ENCODE measurements at places on chromosomes 7 and 10.

GRCh38 chr10:29084681-29085307 is 204.1 kb upstream of the LYZL1 start:
- H3K4me3 ChIP-seq = no peak overlapping the region
- H3K4me1 ChIP-seq = no peaks in the 10 kb centered on the region
- no peaks in the 10 kb centered on the region for H3K27me3 ChIP-seq
- no peaks in the 10 kb centered on the region for H3K36me3 ChIP-seq

- no peaks in the 10 kb centered on the region for H3K4me1 ChIP-seq
- peaks cover 13% of the 10 kb centered on the region for H3K36me3 ChIP-seq
- H3K27me3 ChIP-seq = no peaks in the 10 kb centered on the region
- DNase-seq = no peak
Measured at GRCh38 chr10:13629116-13629515, 42.4 kb downstream of the PRPF18 start.

GRCh38 chr7:1997537-1998076 is 235.1 kb downstream of the MAD1L1 start:
- no peaks in the 10 kb centered on the region for H3K36me3 ChIP-seq
- H3K27me3 ChIP-seq = no peaks in the 10 kb centered on the region
- H3K4me1 ChIP-seq = peaks cover 1% of the 10 kb centered on the region
- no peak overlapping the region for H3K27ac ChIP-seq
- no peak for DNase-seq

GRCh38 chr7:409339-410281 is 110.0 kb downstream of the PDGFA start:
- H3K27ac ChIP-seq = no peak overlapping the region
- no peaks in the 10 kb centered on the region for H3K36me3 ChIP-seq
- DNase-seq = no peak
- no peak overlapping the region for H3K4me3 ChIP-seq
- no peaks in the 10 kb centered on the region for H3K27me3 ChIP-seq
- H3K4me1 ChIP-seq = no peaks in the 10 kb centered on the region

GRCh38 chr10:62529396-62529795 is 155.2 kb downstream of the ZNF365 start:
- peak overlapping the region; percentile 67 for H3K27ac ChIP-seq
- H3K36me3 ChIP-seq = peaks cover 39% of the 10 kb centered on the region
- DNase-seq = no peak
- H3K27me3 ChIP-seq = peaks cover 9% of the 10 kb centered on the region
- H3K4me3 ChIP-seq = no peak overlapping the region

GRCh38 chr10:114024876-114025610 is 18.6 kb upstream of the ADRB1 start:
- H3K4me1 ChIP-seq = peaks cover 24% of the 10 kb centered on the region
- peaks cover 41% of the 10 kb centered on the region for H3K27me3 ChIP-seq
- DNase-seq = peak; percentile 20
- peaks cover 2% of the 10 kb centered on the region for H3K36me3 ChIP-seq
- H3K4me3 ChIP-seq = no peak overlapping the region
- no peak overlapping the region for H3K27ac ChIP-seq

DNA sequence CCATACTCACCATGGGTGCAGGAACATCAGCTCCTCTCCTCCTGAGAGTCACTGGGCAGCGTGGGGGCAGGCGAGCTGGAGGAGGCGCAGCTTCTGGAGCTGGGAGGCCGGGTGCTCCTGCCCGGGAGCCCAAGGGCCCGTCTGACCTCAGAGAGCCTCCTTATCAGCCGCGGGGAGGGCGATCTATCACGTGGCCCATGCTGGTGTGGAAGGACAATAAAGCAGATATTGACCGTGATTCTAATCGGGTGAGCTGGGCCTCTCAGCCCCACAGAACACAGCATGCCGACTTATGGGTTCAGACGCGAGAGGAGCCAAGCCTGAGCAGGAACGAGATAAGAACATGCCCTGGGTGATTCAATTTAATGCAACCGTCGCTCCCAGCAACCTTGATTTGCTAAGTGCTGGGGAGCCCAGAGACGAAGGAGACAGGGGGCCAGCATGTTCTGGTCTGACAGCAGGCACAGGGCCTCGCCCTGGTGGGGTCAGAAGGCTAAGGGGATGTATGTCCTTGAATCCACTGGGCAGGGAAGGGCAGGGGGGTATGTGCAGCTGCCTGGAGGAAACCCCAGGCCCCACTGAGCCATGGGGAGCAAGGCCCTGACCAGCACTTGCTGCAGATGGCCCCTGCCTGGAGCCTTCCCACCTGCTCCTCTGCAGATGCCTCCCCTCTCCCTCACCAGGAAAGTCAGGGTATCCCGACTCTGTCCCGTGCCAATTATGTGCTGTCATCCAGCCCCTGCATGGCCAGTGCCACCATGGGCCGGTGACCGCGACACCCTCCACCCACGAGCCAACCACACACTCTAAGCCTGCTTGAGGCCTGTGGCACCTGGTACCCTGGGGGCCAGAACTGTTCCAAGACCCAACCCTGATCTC is 95.3 kb upstream of the RET start:
- DNase-seq = no peak
- H3K27ac ChIP-seq = no peak overlapping the region
- H3K27me3 ChIP-seq = no peaks in the 10 kb centered on the region
- no peak overlapping the region for H3K4me3 ChIP-seq
- peaks cover 3% of the 10 kb centered on the region for H3K4me1 ChIP-seq

DNA sequence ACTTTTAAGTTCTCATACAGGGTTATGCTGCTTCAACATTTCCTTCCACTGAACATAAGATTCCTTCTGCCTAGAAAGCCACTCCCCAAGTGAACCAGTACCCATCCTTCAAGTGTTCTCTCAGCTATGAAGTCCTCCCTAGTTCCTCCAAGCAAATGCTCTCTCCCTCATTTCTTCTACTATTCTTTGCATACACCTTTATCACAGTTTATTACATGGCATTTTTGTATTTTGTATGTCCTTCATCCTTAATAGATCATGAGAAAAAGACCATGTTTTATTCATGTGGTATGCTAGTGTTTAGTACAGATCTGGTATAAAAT is 1.9 kb downstream of the SYPL1 start:
- H3K27me3 ChIP-seq = peaks cover 2% of the 10 kb centered on the region
- peaks cover 21% of the 10 kb centered on the region for H3K36me3 ChIP-seq
- H3K4me3 ChIP-seq = peak overlapping the region; percentile 59
- no peak overlapping the region for H3K27ac ChIP-seq

- H3K4me1 ChIP-seq = peaks cover 63% of the 10 kb centered on the region
- H3K27ac ChIP-seq = peak overlapping the region; percentile 93
- DNase-seq = no peak
- H3K36me3 ChIP-seq = peaks cover 3% of the 10 kb centered on the region
Measured at GRCh38 chr7:3091631-3092030, 48.0 kb upstream of the CARD11 start.

DNA sequence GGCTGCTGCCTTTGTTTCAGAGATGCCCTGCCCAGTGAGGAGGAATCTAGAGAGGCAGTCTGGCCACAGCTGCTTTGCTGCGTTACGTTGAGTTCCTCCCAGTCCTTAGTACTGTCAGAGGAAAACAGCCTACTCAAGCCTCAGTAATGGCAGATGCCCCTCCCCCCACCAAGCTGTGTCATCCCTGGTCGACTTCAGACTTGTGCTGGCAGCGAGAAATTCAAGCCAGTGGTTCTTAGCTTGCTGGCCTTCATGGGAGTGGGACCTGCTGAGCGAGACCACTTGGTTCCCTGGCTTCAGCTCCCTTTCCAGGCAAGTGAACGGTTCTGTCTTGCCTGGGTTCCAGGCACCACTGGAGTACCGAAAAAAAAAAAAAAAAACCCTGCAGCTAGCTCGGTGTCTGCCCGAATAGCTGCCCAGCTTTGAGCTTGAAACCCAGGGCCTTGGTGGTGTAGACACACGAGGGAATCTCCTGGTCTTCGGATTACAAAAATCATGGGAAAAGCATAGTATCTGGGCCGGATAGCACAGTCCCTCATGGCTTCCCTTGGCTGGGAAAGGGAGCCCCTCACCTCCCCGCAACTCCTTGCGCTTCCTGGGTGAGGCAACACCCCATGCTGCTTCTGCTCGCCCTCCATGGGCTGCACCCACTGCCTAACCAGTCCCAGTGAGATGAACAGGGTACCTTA is 9.1 kb downstream of the SDHAF3 start:
- no peaks in the 10 kb centered on the region for H3K27me3 ChIP-seq
- no peak for DNase-seq
- H3K36me3 ChIP-seq = peaks cover 23% of the 10 kb centered on the region
- no peak overlapping the region for H3K27ac ChIP-seq

GRCh38 chr7:68295386-68295785 is 1298.8 kb downstream of the TYW1 start:
- no peak overlapping the region for H3K4me3 ChIP-seq
- no peaks in the 10 kb centered on the region for H3K27me3 ChIP-seq
- no peaks in the 10 kb centered on the region for H3K4me1 ChIP-seq
- H3K36me3 ChIP-seq = no peaks in the 10 kb centered on the region
- DNase-seq = no peak

GRCh38 chr7:29622335-29623265 is 59.0 kb downstream of the PRR15 start:
- no peaks in the 10 kb centered on the region for H3K36me3 ChIP-seq
- peaks cover 7% of the 10 kb centered on the region for H3K27me3 ChIP-seq
- no peak overlapping the region for H3K4me3 ChIP-seq
- H3K27ac ChIP-seq = no peak overlapping the region

DNA sequence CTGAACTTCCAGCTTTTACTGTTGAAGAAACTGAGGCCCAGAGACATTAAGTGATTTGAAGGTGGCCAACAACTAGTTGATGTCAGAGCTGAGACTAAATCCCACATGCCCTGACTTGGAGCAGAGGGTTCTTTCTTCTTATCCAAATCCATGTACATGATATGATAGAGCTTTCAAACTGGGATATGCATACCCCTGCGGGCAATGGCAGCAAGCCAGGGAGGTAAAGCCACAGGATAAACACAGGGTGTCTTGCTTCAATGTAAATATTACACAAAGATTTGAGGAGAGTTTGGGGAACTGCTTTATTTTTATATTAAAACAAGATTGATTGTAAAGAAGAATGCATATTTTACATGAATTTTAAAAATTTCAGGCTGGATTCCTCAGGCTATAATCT is 2.3 kb upstream of the LRRC72 start:
- no peaks in the 10 kb centered on the region for H3K4me1 ChIP-seq
- H3K27ac ChIP-seq = no peak overlapping the region
- DNase-seq = no peak
- H3K27me3 ChIP-seq = no peaks in the 10 kb centered on the region
- H3K36me3 ChIP-seq = no peaks in the 10 kb centered on the region

GRCh38 chr10:31278279-31278941 is 40.6 kb upstream of the ZEB1 start:
- H3K36me3 ChIP-seq = no peaks in the 10 kb centered on the region
- peaks cover 11% of the 10 kb centered on the region for H3K27me3 ChIP-seq
- H3K27ac ChIP-seq = no peak overlapping the region
- no peak for DNase-seq

GRCh38 chr7:31488562-31489203 is 25.2 kb upstream of the ITPRID1 start:
- DNase-seq = peak; percentile 45
- no peak overlapping the region for H3K27ac ChIP-seq
- H3K4me1 ChIP-seq = no peaks in the 10 kb centered on the region
- H3K27me3 ChIP-seq = no peaks in the 10 kb centered on the region

DNA sequence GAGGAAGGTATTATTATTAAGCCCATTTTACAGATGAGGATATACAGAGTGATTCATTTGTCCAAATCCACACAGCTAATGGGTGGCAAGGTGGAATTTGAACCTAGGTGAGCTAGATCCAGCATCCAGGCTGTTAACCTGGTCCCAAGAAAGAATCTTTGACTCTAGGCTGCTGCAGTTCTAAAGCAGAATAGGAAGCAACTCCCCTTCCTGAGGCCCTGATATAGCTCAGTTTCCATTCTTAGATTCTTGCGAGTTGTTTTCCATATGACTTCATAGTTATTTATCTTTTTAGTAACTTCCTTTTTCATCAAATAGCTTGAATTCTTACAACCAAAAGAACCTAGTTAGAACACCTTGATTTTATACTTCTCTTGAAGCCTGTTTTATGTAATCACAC is 24.1 kb upstream of the ZC3HAV1L start:
- peak overlapping the region; percentile 1 for H3K27ac ChIP-seq
- peaks cover 80% of the 10 kb centered on the region for H3K36me3 ChIP-seq
- H3K27me3 ChIP-seq = no peaks in the 10 kb centered on the region
- peaks cover 60% of the 10 kb centered on the region for H3K4me1 ChIP-seq
- no peak for DNase-seq

DNA sequence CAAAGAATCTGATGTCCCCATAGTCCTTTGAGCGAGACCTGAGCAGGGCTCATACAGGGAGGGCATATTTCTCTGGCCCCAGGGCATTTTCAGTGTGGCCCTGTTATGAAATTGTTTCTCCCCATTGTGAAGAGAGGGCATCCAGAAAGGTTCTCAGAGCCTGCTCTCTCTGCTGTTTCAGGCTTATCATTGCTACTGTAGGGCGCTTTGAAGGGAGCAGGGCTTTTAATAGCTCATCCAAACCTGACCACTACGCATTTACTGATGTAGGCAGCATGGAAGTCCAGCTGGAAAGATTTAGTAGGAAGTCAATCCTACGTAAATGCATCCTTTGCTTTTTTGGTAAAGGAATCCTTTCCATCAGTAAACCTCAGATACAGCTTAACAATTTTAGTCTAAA is 68.1 kb downstream of the PRPF18 start:
- H3K4me1 ChIP-seq = peaks cover 19% of the 10 kb centered on the region
- no peaks in the 10 kb centered on the region for H3K36me3 ChIP-seq
- no peaks in the 10 kb centered on the region for H3K27me3 ChIP-seq
- DNase-seq = no peak
- no peak overlapping the region for H3K27ac ChIP-seq
- H3K4me3 ChIP-seq = no peak overlapping the region

DNA sequence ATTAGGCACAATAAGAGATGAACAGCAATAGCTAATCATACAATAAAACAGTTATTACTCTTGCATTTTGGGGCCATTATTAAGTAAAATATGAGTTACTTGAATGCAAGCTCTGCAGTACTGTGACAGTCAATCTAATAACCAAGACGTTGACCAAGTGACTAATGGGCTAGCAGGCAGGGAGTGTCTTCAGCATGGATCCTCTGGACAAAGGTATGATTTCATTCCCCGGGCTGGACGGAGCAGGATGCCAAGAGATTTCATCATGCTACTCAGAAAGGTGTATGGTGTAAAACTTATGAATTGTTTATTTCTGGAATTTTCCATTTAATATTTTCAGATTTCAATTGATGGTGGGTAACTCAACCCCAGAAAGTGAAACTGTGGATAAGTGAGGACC is 80.9 kb downstream of the SHH start:
- peaks cover 39% of the 10 kb centered on the region for H3K36me3 ChIP-seq
- H3K4me1 ChIP-seq = peaks cover 41% of the 10 kb centered on the region
- no peak overlapping the region for H3K4me3 ChIP-seq
- no peak for DNase-seq
- H3K27me3 ChIP-seq = no peaks in the 10 kb centered on the region

Data from activated CD4-positive, alpha-beta T cell treated with anti-CD3 and anti-CD28 coated beads, Interleukin-2, amount 10 ng/mL, durations not matched to agents 7 days and 5 days (primary cell).